ENCODE measurements at places on chromosomes 4 and X.

GRCh38 chr4:17846266-17846665 is 35.5 kb downstream of the NCAPG start:
- DNase-seq: no peak

- DNase-seq: no peak
Observed at GRCh38 chr4:127210893-127211649, 421.7 kb upstream of the INTU start.

DNA sequence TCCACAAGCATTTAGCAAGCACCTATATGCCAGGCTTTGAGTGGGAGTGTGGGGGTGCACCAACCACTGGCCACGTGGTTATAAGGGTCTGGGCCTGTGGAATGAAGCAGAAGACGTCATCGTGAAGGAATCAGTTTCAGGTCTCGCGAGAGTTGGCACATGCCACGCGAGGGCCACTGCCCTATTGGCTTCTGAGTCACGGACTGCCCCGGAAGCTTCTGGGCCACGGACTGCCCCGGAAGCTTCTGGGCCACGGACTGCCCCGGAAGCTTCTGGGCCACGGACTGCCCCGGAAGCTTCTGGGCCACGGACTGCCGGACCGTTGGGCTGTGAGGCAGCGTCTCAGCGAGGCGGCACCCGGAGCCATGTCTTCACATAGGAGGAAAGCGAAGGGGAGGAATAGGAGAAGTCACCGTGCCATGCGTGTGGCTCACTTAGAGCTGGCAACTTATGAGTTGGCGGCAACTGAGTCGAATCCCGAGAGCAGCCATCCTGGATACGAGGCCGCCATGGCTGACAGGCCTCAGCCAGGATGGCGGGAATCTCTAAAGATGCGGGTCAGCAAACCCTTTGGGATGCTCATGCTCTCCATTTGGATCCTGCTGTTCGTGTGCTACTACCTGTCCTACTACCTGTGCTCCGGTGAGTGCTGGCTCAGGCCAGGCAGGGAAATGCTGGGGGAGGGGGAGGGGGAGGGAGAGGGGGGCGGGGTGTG is at the start of gene FMR1NB:
TSS of gene FMR1NB (plus strand) at position 300 of the 715 bp plus-strand sequence. CDS start at position 366, 66 bp downstream.
- no peak for DNase-seq

DNA sequence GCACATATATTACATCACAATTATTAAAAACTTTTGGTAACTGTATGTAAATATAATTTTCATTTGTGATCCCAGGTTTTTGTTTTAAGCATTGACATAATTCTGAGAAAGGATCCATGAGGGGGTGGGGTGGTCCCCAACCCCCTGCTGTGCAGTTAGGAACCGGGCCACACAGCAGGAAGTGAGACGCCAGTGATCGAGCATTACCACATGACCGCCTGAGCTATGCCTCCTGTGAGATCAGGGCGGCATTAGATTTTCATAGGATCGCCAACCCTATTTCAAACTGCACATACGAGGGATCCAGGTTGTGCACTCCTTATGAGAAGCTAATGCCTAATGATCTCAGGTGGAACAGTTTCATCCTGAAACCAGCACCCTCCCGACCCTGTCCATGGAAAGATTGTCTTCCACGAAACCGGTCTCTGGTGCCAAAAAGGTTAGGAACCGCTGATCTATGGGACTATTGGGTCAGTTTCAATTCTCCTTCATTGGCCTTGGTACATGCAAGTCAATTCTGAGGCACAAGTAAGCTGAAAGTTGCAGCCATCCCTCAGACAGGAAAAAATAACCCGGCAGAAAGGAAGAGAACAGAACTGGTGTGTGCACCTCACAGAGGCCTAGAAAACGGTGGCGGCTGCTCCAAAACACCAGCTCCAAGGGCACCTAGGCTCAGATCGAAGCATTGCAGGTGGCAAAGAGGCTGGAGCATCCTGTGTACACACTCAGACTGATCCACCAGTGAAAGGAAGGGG is 7.0 kb upstream of the TMSB4X start:
- no peak for DNase-seq

DNA sequence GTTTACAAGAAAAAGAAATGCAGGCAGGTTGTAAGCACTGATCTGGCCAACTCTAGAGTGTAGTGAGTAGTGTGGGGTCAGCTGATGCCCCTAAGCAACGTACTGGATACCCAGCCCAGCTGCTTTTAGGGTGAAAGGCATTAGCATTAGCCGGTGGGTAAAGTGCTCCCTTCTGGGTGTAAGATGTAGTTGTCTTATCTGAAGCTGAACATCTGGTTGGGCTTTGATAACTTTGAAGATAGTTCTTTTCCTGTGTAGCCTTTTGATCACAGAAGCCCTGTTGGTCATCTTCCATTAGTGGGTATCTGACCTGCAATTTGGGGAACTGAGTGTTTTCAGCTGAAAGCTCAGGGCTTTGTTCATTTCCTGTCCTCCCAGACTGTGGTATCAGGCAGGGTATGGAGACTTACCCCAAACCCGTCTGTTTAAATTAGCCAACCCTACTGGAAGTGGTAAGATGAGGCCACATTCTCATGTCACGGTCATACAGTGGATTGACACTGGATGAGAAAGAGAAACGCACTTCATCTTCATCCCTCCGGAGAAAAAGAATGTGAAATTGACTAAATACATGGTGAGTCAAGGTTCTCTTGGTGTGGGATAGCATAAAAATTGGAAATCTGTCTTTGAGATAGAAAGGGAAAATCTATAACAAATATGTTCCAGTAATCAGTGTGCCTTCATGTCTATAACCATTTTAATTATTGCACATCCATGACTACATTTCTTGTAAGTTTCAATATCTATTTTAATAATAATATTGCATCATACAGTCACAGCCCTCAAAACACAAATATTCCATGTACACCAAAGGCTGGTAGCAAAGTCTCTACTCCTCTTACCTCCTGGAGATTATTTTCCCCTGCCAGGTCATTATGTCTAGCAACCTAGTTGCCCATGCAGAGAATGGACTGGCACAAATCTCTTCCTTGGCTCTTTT is 8.7 kb downstream of the RHOH start:
- peak; percentile 57 for DNase-seq

DNA sequence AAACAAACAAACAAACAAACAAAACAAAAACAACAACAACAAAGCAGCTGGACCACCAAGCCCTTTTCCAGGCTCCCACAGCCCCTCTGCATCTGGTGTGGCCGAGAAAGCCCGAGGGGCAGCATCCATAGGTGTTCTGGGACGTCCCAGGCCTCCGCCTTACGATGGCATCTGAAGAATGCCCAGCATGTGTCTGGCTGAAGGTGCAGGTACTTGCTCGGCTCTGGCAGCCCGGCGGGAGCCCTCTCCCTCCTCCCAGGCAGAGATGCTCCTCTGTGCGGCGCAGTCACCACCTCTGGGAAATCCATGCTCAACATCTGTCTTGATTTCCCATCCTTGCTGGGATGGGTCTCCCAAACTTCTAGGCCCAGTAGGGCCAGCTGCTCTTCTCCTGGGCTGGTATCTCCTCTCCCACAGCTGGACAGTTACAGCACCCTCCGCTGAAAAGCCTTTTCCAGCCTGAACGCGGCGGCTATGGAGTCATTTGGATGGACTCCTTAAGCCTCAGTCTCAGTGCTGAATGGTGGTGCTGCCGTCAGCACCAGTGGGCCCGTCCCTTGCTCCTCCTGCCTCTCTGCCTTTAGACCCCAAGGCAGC is 4.3 kb downstream of the PSAPL1 start:
- no peak for DNase-seq

- DNase-seq: no peak
Observed at GRCh38 chr4:94976371-94977011, 218.7 kb downstream of the BMPR1B start.

GRCh38 chr4:168588916-168589531 is 92.2 kb downstream of the PALLD start:
- DNase-seq: no peak

- no peak for DNase-seq
Observed at GRCh38 chrX:15356444-15356843, 21.1 kb upstream of the PIGA start.

DNA sequence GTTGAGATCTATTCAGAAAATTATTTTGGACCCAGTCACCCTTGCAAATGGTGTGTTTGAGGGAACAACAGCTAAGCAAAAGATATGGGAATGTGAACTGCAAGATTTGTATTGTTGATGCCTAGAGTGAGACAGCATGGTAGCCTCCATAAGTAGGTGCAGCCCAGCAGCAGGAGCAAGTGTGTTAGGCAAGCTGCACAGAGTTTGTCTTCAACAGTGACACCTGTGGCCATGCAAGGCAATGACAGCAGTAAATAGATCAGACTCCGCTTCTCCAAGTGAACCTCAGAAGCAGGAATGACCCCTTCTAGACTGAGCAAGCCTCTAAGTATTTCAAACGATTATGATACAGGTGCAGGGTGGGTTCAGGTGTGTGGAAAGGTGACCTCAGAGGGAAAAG is 133.4 kb upstream of the MSX1 start:
- no peak for DNase-seq

DNA sequence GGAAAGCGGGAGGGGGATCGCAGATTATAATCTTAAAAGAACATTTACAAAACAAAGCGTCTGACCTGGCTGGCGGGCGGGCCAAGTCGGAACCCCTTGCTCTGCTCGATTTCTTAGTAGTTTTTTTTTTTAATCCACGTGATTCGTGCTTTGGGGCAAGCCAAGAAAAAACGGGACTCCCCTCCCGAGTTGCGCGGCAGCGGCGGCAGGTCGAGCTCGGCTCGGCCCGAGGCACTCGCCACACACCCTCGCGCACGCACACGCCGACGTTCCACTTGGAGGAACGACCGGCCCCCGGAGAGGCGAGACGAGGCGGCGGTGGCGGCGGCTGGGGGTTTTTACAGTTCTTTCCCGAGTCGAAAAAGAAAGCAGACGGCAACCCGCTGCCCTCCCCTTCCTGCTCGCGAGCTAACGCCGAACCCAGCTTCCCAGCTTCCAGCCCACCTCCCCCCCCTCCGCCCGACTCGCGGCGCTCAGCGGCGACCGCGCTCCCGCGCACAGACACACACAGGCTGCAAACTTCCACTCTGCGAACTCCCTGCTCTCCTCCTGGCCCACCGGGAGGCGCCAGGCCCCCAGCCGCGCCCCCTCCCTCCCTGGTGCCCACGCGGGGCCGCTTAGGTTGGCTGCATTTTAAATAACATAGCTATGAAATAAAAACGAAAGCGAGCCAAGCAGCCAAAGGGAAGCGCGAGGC is 1.2 kb downstream of the BCOR start:
- peak; percentile 63 for DNase-seq

DNA sequence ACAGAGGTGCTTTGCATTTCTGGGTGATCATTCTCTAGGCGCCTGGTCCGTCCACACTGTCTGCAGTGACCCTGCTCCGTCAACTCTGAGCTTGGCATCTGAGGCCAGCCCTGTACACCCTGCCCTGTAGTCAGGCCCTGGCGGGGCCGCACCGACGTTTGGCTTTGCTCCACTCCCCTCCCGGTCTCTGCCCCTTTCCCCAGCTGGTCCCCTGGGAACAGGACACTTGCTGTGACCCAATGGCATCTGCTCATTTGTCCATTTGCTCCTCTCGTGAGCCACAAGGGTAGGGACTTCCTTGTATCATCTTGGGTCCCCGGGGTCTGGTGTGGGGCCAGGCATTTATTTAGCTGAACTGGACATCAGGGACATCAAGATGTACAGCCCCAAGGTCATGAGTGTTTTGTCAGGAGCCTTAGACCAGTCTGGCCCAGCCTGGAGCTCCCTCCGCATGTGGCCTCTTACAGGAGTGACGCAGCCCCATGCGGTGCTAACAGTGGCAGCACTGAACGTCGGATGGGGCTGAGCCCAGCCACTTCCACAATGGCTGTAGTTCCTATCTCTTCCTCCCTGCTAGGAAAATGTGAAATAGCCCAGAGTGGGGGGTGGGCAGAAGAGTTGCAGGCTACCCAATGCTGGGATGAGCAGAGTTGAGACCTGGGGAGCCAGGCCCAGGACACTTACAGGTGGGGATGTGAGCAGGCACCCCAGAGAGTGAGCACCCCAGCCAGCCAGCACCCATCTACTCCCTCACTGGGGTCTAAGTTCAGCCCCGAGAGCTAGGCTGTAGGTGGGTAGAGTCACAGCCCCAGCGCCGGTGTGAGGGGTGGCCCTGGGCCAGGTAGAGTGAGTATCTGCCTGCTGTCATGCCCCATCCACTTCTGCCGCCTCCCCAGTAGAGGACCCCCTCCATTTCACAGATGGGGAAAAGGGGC is 2.0 kb upstream of the SH3BP2 start:
- DNase-seq: no peak

DNA sequence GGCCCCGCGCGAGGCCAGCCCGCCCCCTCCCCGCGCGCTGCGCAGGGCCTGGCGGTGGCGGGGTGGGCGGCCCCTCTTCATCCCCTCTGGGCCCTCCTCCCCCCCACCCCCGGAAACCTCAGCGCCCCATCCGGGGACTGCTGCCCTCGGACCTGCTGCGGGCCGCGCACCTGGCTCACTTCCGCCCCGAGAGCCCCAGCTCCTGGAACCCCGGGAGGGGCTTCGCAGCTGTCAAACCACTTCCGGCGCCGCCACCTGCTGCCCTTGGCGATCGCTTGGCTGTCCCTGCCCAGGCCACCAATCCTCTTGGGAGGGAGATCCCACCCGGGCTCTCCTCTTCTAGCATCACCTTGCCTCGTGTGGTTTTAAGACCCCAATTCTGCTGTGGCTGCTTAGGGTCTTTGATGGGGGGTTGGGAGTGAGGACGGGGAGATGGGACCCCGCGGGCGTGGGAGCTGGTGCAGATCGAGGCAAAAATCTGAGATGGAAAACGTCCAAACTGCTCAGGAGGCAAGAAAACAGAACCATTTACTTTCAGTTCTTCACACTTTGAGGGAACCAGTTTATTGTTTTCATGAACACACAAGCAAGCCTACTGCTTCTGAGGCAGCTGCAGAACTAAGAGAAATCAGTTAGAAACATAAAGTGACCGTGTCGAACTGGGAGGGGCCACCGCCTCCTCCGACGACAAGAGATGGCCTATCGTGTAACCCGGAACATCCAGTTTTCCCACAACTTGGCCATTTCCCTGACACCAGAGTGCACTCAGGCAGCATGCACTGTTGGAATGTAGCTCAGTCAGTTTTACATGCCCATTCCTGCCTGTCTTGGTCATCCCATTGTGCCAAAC is 754 bp downstream of the MTMR1 start:
- peak; percentile 58 for DNase-seq

- no peak for DNase-seq
Observed at GRCh38 chrX:47145395-47146120, 537 bp downstream of the RBM10 start.

GRCh38 chr4:81495345-81495744 is 23.6 kb upstream of the RASGEF1B start:
- DNase-seq: no peak

DNA sequence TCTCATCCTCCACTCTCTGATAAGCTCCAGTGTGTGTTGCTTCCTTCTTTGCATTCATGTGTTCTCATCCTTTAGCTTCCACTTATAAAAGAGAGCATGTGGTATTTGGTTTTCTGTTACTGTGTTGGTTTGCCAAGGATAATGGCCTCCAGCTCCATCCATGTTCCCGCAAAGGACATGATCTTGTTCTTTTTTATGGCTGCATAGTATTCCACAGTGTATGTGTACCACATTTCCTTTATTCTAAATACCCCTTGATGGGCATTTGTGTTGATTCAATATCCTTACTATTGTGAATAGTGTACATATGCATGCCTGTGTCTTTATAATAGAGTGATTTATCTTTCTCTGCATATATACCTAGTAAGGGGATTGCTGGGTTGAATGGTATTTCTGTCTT is 155.1 kb downstream of the DCK start:
- no peak for DNase-seq

GRCh38 chrX:133857640-133858269 is 127.6 kb downstream of the GPC3 start:
- DNase-seq: no peak

GRCh38 chr4:13888112-13888511 is 260.6 kb upstream of the BOD1L1 start:
- no peak for DNase-seq
